HepG2 (cell line): ENCODE measurements at places on chromosomes 6 and 20.

GRCh38 chr6:127436578-127437110 is 22.5 kb downstream of the KIAA0408 start:
- DNase-seq, result no peak

- no peak for DNase-seq
Observed at GRCh38 chr20:12670301-12670700, 338.5 kb upstream of the SPTLC3 start.

DNA sequence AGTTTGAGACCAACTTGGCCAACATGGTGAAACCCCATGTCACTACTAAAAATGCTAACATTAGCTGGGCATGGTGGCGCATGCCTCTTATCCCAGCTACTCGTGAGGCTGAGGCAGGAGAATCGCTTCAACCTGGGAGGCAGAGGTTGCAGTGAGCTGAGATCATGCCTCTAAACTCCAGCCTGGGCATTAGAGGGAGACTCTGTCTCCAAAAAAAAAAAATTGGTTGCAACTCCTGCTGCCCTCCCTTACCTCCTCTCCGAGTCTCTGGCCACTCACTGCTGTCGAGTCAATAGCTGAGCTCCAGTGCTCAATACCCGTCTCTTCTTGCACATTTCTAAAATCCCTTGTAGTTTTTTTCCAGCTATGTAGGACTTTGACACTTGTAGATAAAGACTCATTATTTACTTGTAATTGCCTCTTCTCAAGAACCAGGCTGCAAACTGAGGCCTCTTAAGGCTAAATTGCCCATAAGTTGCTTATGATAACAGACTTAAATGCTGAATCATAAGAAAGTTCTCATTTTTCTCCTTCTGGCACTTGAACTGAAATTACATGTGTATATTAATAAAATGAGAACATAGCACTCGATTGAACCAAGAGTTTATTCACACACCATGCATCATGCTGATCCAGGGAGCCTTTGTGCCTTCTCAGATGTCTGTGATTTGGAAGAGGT is 13.8 kb downstream of the HECA start:
- DNase-seq, result no peak

DNA sequence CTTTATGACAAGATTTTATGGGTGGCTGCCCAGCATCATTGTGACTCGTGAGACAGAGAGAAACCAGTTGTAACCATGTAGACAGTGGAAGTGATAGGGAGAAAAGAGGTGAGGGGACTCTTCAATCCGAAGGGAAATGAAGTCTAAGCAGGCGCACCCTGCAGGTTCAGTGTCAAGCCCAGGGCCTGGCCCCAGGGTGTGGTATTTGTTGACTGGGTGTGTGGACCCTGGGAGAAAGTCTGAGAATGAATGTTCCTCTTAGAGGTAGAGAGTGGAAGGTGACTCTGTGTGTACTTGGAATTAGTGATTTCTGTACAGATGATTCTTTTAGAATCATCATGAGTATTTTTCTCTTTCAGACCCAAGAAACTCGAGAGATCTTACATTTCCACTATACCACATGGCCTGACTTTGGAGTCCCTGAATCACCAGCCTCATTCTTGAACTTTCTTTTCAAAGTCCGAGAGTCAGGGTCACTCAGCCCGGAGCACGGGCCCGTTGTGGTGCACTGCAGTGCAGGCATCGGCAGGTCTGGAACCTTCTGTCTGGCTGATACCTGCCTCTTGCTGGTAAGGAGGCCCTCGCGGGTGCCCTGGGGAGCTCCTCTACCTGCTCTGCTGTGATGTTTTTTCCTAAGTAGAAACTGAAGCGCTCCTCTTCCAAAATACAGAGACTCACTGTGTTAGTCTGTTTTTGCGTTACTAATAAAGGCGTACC is 68.0 kb downstream of the PTPN1 start:
- no peak for DNase-seq

DNA sequence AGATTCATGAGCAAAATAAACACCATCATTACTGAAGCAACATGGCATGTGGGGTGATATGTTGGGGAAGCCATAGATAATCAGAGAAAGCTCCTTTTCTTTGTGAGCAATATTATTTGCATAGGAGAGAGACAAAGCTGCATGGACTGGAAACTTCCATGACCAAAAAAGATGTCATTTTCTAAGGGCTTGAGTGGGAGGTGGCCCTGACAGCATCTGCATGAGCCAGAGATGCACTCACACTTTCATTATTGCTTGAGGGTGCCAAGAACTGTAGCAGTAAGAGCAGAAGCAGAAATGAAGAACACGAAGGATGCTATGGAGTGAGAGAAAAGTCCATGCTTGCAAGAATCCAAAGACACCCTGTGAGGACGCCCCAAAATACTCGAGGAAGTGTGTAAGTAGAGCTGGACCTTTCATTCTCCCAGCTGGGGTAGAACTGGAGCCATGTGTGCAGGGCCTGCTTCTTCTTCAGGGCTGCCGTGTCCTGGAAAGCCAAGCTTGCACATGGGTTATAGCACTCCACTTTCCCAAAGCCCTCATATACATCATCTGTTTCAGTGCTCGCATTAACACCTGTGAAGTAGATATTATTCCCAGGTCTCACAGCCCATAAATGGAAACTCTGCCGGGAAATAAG is 851.2 kb downstream of the DHX35 start:
- no peak for DNase-seq

DNA sequence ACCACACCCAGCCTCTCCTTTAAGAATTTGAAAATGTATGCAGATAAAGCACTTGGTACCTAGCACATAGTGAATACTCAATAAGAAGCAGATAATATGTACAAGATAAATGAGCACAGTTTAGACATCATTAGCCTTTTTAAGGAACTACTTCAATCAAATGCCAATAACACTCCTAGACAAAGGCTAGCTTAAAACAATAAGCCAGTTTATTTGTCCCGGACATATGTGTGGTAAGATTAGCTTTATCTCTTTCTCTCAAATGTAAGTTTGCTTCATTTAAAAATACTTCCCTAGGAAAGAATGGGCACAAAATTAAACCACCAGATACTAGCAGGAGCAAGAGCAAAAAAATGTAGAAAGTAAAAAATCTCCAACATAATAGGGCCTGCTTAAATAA is 73.8 kb downstream of the MAP3K5 start:
- DNase-seq, result no peak

GRCh38 chr20:24950836-24951525 is 1.9 kb downstream of the CST7 start:
- DNase-seq, result no peak

DNA sequence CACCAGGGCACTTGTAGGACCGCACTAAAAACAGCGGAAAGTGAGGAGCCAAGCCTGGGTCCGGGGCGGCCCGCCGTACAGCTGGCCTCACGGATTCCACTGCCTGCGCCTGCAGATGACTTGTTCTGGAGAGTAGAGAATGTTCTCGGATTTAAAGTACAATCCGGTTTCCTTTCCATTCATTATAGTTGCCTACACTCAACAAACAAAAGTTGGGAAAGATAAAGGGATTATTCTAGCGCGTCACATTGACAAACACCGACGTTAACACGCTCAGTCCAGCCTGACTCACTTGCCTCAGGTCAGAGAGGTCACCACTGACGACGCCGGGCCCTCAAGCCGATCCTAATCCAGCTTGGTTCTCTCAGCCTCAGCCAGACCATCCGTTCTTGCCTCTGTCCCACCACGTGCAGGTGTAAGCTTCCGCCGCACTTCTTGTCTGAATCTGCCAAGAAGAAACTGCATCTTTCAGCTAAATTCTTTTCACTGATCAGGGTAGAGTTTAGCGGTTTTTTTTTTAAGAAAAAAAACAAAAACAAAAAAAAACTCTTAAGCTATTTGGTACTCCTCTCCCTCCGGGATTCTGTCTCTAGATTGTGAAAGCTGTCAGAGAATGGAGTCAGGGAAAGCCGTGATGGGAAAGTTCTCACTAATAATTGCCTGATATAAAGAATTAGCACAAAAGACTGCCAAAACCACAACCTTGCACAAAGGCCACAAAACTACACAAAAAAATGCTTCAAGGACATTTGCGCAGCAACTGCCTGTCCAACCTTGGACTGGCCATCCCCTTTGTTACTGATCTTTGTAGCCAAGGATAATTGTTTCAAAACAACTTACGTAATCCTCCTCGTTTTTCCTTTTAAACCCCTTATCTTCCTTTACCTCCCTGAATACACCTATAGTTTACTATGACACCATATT is 1.1 kb upstream of the PHF10 start:
- DNase-seq, result peak; percentile 97

- DNase-seq, result no peak
Observed at GRCh38 chr6:28139860-28140543, 1.7 kb upstream of the ZKSCAN8 start.

DNA sequence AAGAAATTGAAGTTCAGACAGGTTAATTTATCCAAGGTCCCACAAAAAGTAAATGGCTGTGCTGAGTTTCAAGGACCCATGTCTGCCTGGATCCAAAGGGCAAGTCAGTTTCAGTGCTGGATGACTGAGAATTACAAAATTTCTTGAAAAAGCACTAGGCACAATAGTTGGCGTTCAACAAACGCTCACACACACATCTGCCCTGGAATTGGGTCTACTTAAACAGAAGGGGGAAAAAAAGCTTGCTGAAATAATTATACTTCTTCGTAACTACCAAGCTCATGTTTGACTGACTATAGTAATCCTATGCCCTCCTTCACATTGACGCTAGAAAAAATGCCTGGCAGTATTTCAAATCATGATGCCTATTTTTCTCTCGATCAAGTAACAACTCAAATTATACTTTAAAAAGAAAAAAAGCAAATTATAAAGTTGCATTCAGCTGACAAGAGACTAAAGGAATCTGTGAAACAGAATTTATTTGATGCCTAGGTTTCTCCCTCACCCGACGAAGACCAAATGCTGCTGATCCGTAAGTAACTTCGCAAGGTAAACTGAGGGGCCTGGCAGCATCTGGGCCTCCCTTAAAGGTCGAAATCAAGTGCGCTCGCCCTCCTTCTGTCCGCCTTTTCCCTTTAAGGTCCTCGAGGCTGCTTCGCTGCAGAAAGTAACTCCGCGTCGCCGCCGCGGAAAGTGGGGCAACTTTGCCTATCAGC is 650 bp upstream of the CD2AP start:
- peak; percentile 18 for DNase-seq

DNA sequence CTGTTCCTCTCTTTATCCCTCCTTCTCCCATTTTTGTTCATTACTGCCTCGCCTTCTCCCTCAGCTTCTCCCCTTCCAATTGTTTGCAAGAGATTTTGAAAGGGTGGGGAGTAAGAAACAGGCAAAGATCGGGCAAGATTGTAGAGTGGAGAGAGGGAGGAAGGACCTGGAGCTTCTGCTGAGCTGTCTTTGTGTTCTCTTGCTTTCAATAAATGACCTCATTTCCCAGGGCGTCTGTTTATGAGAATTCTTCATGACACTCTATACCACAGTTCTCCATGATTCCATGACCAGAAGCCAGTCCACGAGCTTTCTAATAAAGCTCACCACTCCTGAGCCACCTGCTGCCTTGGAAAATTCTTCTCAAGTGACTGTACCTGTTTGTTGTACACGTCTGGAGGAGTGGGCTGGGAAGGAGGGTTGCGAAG is 50.0 kb upstream of the PLEKHG1 start:
- no peak for DNase-seq

DNA sequence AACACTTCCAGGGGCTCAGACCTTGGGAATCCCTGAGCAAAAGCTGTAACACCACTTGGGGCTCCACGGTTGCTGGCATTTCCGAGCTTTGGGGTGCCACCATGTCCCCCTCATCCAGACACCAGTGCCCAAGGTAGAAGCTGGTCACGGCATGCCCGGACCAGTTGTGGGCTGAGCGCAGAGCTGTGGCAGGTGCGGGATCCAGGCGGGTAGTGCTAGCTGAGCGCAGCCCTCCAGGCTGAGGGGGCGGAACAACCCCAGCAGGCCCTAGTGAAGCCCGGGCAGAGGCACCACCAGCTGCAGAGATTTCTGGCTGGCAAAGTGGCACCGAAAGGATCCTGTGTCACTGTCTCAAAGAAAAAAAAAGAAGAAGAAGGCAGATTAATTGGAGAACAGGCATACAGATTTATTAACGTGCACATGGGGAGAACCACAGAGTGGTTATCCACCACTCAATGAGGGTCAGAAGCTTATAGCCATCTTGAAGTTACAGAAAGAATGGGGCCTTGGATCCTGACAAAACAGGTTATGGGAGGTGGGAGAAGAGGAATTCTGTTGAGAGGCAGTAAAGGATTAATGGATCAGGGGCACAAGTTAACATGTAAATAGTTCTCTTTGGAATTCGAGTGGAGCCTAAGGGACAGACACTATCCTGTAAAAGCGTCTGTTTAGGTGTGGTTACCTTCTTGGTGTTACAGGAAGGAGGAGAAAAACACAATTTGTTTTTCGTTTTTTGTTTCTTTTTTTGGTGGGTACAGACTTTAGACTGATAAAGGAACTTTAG is 107.5 kb downstream of the CD24 start:
- no peak for DNase-seq

GRCh38 chr20:34237942-34238341 is 3.3 kb upstream of the ASIP start:
- no peak for DNase-seq

DNA sequence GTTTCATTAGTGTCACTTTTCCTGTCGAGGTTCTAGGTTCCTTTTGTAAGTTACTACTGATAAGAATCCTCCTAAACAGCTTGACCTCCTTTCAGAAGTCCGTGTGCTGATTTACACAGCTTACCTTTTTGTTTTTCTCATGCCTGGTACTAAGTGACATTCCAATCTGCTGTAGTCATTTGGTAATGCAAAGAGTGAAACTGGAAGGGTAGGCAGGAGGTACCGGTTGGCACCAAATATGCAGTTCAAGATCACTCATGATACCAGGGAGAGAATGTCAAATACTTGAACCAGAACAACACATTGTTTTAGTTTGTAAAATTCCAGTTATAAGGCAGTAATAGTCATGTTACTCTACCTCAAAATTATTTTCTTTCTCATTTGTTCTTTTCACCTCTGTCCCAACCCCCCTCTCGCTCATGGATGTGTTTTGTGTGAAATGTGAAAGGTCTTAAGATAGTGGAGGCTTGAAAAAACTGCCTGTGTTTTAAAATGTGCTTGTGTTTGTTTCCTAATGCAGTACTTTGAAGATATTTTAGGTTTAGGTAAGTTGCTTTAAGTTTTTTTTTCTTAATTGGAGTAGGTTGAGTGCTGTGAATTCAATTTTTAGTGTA is 23.2 kb downstream of the AFDN start:
- peak; percentile 86 for DNase-seq
